ENCODE measurements at places on chromosomes 3 and 15.
A peak's percentile ranks its signal among the peaks of the same experiment; 100 is the strongest.

GRCh38 chr3:49158792-49159191, 7.3 kb downstream of the CCDC71 start:
- DNase-seq: no peak

GRCh38 chr3:121885386-121885785, 8.8 kb upstream of the SLC15A2 start:
- DNase-seq: no peak

GRCh38 chr3:171967932-171968678, 71.3 kb upstream of the FNDC3B start:
- DNase-seq: no peak

DNA sequence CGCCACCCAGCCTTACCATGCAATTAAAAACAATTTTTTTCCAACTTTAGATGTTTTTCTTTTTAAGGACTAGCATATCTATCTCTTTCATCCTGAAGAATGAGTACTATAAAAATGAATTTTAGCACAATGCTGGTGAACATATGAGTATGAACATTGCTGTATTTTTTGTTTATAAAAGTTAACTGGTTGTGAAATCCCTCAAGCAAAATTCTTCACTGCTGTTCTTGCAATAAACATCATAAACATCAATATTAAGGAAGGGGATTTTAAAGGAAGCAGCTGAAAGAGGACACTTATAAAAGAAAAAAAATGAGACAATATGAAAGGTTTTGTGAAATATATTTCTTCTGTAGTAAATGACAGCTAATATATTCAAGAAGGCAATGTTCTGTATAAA, 3.0 kb downstream of the PLSCR4 start:
- no peak for DNase-seq

DNA sequence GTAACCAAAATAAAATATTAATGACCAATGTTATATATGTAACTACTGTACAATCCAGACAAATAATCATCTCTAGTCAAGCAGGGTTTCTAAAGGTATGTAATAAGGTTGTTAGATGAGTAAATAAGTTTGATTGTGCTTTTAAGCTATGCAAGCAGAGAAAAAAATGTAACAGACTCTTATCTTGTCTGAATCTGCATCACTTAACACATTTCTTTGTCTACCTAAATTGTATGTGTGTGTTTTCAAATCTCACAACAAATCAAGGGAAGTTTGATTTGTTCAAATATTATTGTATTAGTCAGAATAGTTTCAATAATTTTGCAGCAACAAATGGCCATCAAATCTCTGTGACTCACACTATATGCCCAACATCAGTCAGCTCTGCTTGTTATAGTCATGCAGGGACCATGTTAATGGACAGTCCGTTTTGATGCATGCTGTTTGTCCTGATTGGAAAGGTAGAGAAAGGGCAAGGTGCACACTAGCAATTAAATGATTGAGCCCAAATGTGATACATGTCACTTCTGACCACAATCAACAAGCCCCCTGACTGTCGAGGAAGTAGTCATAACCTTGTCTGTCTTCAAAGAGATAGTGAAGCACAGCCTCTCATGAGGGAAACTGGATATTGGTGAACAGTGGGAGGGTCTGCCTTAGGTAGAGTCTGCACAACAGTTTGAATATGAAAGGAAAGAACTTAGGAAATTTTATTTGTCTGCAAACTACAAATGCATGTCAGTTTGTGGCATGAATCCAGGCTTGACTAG, 349.4 kb upstream of the SATB1 start:
- no peak for DNase-seq

- no peak for DNase-seq
Measured at GRCh38 chr15:74377831-74378766, 10.7 kb upstream of the CYP11A1 start.

- no peak for DNase-seq
Measured at GRCh38 chr3:152380043-152380442, 111.3 kb downstream of the MBNL1 start.

DNA sequence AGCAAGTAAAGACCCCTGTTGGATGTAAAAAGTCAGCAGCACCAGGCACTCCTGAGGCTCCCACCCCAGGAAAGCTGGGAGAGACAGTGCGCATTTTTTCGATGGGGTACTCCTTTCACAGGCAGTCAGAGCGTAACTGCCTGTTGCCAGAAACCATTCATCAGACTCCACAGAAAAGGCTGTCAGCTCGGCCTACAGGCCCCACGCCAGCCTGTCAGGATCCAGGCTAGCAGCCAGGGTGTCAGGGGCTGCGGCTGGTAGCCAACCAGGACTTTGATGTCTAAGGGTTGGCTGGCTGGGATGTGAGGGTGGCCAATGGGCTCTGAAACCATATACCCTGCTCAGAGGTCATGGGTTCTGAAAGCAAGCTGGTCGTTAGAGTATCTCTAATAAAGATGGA, 164.5 kb downstream of the WNT5A start:
- peak; percentile 24 for DNase-seq

- DNase-seq: no peak
Measured at GRCh38 chr3:185796431-185797107, 28.3 kb downstream of the IGF2BP2 start.

DNA sequence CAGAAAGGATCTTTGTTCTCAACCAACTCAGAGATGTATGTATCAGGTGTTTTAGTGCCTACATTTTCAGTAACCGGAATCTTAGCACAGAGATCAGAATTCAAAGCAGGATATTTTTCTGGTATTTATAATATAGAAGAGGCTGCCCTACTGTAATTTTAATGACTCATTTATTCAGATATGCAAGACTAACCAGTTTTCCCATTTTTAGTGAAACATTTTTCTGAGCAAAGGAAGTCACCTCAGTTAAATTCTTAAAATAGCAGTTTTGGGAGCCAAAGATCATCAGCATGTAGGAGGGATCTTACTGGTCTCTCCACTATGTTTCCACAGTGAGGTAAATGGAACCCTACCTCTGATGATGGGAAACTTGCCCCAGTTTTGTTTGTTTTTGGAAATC, 42.0 kb downstream of the SRP14 start:
- DNase-seq: no peak

- no peak for DNase-seq
Measured at GRCh38 chr15:51133140-51133765, 38.5 kb upstream of the TNFAIP8L3 start.

DNA sequence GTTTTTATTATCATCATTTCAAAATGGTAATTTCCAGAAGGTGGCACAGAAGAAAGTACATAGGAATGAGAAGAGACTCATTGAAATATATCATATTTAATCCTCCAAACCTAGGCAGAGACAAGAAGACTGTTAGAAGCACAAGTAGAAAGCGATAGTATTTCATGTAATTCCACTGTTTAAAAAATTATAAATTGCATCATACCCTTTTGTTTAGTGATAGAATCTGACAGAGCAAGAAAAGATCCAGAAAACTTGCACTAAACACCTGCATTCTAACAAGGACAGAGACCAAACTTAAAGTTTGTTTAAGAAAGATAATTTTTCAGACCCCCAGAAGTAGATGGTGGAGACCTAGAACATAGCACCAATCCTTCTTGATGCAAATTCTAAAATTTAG, 56.9 kb upstream of the CD96 start:
- no peak for DNase-seq

- no peak for DNase-seq
Measured at GRCh38 chr3:74661672-74662071, 47.2 kb upstream of the CNTN3 start.

DNA sequence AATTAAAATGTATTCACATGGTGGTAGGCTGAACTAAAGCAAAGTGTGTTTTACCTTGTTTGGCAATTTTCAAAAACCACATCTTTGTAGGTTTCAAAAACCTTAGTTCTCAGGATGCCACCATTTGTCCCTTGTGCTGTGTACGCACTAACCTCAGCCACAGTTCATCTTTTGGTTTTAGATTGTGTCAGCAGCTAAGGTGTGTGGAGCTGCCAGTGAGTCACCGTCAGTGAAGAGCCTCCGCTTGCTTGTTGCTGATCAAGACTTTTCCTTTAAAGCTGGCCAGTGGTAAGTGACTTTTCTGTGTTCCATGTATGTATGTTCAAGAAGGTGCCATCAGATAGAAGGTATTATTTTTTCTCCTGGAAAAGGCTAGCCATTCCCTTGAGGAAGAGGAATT, 21.1 kb downstream of the OXNAD1 start:
- no peak for DNase-seq

GRCh38 chr3:18988614-18989229, 159.6 kb upstream of the KCNH8 start:
- DNase-seq: no peak

DNA sequence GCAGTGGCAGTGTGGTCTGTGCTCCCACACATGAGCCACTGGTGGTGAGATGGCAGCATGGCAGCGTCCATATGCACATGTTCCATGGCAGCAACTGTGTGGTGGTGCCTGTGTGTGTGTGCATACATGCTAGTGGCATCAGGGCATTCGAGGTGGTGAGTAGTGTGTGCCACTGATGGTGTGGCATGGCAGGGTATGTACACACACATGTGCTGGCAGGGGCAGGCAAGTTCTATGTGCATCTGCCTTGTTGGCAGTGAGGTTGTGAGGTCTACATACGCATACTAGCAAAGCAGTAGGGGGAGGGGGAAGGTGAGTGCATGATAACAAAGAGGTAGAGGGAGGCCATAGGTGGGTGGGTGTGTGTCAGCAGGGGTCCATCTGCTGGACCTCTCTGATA, 378.7 kb downstream of the C3orf38 start:
- DNase-seq: no peak

DNA sequence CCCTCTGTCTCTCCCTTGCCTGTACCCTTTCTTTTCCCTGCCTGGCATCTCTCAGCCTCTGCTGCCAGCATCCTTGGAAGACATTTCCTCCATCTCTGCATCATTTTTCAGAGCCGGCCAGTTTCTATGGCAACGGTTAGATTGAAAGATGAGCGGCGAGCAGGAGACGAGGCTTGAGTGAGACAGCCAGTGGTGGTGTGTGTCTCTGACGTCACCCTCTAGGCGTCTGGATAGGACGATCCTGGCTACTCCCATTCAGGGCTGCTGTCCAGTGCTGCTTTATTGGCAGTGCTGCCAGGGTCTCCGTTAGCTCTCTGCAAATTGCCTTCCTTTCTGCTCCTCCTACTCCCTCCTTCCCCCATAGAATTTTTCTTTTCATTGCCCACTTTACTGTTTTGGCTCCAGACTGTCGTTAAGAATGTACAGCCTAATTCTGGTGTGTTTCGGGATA, 57.9 kb downstream of the TRAK1 start:
- peak; percentile 96 for DNase-seq

GRCh38 chr3:31572236-31573004, 39.7 kb downstream of the STT3B start:
- no peak for DNase-seq

- DNase-seq: no peak
Measured at GRCh38 chr3:36777424-36778218, 13.3 kb upstream of the DCLK3 start.

GRCh38 chr3:33318710-33319380, 41.6 kb downstream of the FBXL2 start:
- DNase-seq: no peak

- DNase-seq: no peak
Measured at GRCh38 chr3:80424951-80425350, 657.2 kb upstream of the ROBO1 start.

GRCh38 chr15:50183112-50183794, 1.3 kb downstream of the SLC27A2 start:
- DNase-seq: no peak

DNA sequence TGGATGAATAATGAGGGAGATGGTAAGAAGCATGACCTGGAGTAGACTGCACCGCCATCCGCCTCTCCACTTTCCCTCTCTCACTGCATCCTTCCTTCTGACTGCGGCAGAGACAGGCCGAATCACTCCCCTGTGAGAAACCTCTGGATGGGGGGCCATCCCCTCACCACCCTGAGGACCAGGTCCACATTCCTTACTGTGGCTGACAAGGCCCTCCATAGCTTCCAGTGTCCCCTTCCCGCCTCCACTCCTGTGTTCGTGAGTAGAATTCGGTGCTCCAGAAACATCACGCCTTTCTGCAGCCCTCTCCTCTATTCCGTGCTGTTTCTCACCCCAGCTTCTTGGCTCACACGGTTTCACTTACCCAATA, 2.8 kb downstream of the PIGZ start:
- DNase-seq: no peak

DNA sequence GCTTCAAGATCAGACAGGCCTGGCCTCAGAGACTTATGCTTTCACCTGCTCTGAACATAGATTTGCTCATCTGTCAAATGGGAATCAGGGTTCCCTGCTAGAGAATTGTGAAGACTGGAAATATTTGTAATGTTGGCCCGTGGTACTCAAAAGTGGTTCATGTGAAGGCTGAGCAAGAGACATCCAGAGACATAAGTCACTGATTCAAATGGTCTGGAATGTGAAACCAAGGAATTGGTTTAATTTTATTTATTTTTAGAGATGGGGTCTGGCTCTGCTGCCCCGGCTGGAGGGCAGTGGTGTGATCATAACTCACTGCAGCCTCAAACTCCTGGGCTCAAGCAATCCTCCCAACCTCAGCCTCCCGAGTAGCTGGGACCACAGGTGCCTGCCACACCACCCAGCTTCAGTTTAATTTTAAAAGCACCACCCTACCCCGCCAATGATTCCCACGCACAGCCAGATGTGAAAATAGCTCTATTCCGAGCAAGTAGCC, 60.1 kb downstream of the DAPK2 start:
- no peak for DNase-seq

DNA sequence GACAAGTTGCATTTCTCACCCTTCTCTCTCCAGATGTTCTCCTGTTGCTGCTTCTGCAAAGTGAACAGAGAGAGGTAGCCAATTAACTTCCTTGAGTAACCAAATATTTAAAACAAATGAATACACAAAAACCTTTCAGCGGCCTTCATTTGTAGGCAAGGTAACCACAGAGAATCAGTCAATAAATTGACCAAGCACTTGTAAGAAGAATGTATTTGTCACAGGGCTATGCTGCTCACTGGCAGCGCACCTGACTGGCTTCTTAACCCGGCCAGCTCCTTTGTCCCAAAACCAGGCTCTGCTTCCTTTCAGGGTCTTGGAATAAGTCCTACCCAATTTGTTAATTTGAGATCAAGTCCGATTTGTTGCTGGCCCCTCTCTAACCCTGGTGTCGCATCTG, 43.5 kb upstream of the STXBP5L start:
- DNase-seq: no peak

GRCh38 chr3:113736548-113737089, 9.4 kb downstream of the NAA50 start:
- DNase-seq: no peak

DNA sequence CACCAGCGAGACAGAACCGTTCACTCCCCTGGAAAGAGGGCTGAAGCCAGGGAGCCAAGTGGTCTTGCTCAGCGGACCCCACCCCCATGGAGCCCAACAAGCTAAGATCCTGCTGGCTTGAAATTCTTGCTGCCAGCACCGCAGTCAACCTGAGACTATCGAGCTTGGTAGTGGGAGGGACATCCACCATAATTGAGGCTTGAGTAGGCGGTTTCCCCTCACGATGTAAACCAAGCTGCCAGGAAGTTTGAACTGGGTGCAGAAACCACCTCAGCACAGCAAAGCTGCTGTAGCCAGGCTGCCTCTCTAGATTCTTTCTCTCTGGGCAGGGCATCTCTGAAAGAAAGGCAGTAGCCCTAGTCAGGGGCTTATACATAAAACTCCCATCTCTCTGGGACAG, 151.0 kb downstream of the MBNL1 start:
- DNase-seq: no peak

DNA sequence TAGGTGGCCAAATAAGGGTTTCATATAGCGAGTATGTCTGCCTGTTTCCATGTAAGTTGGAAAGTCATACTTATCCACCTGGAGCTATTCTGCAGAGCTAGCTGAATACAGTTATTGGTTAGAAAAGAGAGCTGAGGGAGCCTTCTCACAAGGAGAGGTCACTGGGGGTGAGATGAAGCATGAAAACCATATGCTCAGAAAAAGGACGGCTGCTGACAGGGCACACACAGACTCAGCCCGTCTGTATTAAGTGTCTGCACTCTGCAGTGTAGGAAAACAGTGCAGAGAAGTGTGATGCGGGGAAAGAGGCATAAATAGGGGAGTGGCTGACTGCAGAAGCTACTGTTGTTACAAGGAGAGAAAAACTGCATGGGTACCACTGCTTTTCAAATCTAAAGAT, 58.2 kb downstream of the C3orf70 start:
- no peak for DNase-seq
